Mucosa of gallbladder (tissue), 1 donor: ENCODE measurements at places on chromosomes 12 and 14.

- DNase-seq, result no peak
Observed at GRCh38 chr14:87879389-87879788, 113.6 kb downstream of the GALC start.

DNA sequence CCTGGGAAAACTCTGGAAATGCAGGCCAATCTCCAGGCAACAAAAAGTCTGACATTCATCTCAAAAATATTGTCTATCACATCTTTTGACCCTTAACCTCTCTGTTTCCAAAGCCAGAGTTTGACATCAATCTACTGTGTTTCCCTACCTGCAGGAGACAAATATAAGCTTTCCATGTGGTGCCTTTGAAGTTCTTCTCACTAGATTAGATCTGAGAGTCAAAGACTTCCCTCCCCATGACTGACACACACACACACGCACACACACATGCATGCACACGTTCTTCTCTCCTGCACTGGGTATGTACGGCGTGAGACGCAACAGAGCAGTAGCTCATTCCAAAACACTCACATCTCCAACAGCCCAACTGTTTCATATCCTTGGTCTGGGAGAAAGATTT is 8.1 kb upstream of the ITPR2 start:
- DNase-seq, result no peak

- DNase-seq, result no peak
Observed at GRCh38 chr14:34013721-34014060, 62.8 kb upstream of the EGLN3 start.

DNA sequence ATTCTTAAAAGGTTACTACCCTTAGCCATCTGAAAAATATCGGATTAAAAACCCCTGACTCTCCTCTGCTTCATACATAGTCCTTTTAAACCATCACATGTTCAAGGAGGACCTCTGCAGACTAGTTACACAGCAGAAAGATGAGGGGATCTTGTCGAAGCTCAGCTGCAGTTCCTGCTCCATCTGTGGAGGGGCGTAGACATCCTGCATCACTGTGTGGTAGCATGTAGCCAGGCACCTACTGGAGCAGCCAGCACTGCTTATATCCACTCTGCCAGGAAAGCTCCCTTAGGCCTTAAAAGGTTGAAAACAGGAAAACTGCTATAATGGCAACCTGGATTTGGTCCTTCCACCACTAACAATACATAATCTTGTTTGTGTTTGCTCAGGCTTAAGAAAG is 57.6 kb upstream of the STRN3 start:
- DNase-seq, result no peak

GRCh38 chr12:83527810-83528209 is 841.1 kb downstream of the TMTC2 start:
- no peak for DNase-seq

GRCh38 chr12:9588749-9589148 is 19.0 kb downstream of the KLRB1 start:
- no peak for DNase-seq

GRCh38 chr12:100632445-100632892 is 59.0 kb downstream of the GAS2L3 start:
- DNase-seq, result peak; percentile 61

DNA sequence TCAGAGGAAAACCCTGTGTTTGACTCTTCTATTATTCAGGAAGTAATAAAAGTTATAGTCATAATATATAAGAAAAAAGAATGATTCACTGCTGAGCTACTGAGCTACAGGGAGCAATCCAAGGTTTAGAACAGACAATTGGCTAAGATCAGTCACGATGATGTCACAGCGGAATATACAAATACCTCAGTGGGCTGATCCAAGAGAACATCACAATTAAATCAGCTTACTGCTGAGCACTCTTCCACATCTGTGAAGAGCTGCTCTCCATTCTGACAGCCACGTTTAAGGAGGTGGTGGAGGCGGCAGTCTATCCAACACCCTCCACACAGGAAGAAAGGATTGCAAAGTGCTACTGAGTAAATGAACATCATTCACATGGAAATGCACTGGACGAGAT is 271.0 kb downstream of the APAF1 start:
- no peak for DNase-seq

DNA sequence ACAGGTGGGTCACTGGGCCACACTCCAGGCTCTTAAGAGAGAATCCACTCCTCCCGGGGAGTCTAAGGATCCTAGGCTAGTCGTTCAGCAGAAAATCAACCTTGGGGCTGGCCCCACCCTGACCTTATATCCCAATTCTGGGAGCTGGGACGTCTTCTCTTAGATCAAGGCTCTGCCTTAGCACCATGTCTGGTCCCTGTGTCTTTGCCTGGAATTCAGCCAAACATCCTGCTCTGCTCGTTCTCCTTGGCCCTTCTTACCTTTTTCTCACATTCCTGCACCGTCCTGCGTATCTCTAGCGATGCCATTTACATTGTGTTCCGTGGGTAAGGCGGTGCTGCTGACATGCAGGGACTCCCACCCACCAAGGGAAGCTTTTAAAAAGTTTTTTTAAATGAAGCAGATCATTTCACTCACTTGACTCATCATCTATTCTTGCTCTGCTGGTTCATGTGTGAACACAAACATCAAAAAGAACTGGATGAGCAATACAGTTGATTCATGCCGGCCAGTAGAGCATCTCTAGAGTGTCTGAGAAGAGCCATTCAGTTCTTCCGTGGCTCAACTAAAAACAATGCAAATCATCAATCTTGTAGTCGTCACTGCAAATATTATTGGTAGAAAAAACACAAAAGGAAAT is 50.2 kb downstream of the KCNK13 start:
- no peak for DNase-seq

DNA sequence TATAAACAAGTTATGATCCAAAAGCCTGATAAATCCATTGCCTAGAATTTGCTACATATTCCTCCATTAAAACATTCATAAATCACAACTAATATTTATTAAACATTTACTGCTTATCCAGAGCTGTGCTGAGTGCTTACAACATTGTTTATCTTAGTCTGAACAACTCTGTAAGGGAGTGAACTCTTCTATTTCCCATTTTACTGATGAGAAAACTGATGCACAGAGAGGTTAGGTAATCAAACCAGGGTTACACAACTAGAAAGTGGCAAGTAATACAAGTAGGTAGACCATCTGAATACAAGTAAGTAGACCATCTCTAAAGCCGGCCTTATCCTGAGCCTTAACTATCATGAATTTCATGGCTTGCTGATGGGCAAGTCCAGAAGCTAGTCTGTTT is 39.5 kb downstream of the WASHC3 start:
- DNase-seq, result no peak

GRCh38 chr14:80628547-80628946 is 313.0 kb downstream of the CEP128 start:
- DNase-seq, result no peak

DNA sequence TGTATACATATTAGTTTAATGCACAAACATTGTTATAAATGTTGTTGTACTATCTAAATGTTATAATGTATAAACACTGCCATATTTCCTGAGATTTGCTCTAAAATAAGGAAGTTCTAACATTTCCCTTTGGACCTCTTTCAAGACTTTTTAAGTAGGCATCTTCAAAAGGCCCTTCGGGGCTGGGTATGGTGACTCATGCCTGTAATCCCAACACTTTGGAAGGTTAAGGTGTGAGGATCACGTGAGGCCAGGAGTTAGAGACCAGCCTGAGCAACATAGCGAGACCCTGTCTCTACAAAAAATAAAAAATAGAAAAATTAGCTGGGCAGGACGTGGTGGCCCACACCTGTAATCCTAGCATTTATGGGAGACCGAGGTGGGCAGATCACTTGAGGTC is 35.5 kb downstream of the FBLN5 start:
- no peak for DNase-seq

GRCh38 chr12:43325786-43326185 is 226.2 kb downstream of the ADAMTS20 start:
- DNase-seq, result no peak

GRCh38 chr14:43041976-43042375 is 1435.3 kb downstream of the LRFN5 start:
- DNase-seq, result no peak

DNA sequence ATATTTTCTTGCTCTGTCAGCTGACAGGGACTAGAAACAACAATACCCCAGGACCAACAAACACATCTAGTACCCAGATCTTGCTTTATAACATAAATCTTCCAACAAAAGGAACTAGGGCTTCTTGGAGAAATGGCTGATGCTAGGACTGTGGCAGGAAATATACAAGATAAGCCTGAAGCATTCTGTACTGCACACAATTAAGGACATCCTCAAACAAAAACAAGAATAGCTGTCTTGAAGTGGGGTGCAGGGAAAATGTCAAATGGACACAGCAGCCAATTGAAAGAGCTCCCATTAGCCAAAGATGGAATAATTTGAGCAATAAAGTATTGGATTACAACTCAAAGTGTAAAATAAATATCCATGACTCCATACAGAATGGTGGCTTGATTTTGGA is 50.0 kb downstream of the LGMN start:
- DNase-seq, result no peak

- no peak for DNase-seq
Observed at GRCh38 chr12:129779033-129779432, 124.8 kb downstream of the TMEM132D start.
